H1 (cell line): ENCODE measurements at places on chromosomes 4 and X. TPM values are rescaled to one million over a fixed set of nuclear protein-coding genes. Genes with fewer than 3 reads are reported as not detected.

The HMX1 gene
- total RNA-seq, result 0.26 and 0.34 TPM in 2 replicates

The MAGEB17 gene
- 1.1 TPM in 1 of 2 replicates, not detected in the other for total RNA-seq

The VEGFC gene
- total RNA-seq, result 0.96 and 1.4 TPM in 2 replicates

- DNase-seq, result no peak
Observed at GRCh38 chr4:89720981-89721380, 116.0 kb downstream of the SNCA start.

- no peak for DNase-seq
Observed at GRCh38 chr4:124135409-124135813, 577.1 kb downstream of the ANKRD50 start.

- no peak for DNase-seq
Observed at GRCh38 chr4:153154007-153154975, 50.0 kb upstream of the TRIM2 start.

- DNase-seq, result no peak
Observed at GRCh38 chr4:91935217-91935616, 368.5 kb upstream of the GRID2 start.

GRCh38 chrX:7264399-7264798 lies 116.4 kb upstream of the PUDP start:
- no peak for DNase-seq

DNA sequence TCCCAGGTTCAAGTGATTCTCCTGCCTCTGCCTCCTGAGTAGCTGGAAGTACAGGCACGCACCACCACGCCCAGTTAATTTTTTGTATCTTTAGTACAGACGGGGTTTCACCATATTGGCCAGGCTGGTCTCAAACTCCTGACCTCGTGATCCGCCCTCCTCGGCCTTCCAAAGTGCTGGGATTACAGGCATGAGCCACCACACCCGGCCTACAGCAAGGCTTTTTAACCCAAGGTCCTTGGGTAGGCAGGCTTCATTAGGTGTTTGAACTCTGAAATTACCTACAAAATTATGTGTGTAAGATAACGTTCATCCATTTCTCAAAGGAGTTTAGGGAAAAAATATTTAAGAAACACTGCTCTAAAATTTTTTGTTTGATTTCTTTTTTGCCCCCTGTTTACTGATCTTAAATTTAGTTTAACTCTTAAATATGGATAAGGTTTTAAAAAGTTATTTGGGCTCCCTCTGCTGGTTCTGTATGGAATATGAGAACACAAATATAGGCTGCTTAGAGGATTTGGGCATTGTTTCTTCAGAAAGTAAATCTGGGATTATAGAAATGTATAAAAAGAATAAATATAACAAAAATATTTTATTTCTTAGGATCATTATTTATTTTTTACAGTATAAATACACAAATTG lies 92.8 kb downstream of the CBR4 start:
- no peak for DNase-seq

DNA sequence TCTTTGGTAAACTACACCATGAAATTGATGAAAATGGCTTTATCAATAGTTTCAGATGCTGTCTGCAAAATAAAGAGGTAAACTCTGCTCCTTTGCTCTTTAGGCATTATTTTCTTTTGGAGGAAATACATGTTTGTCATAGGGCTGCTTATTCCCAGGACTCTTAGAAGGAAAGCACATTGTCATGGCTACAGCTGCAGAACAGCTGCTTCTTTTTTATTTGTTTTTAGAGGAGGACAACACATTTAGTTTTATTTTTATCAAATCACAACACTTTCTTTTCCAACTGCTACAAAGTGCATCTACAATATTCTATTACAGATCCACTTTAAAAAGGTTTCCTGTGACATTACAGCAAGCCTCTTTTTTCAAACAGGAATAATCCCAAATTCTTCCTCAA lies 12.7 kb upstream of the HPF1 start:
- DNase-seq, result no peak

DNA sequence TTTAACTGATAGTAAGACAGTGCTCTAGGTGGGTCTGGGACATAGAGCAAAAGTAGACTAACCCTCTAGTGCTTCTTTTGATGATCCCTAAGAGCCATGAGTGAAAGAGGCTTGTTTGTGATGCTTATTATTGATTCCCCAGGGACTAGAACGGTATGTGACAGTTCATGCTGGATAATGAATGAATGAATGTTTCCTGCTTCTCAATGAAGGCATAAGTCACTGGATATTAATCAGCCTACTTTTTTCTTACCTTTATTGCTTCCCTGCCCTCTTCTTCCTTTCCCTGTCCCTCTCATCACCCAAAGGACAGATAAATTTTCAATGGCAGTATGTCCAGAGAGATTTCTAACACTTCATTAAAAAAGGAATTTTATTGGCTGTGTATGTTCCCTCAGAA lies 486.2 kb downstream of the RPA4 start:
- no peak for DNase-seq

- DNase-seq, result no peak
Observed at GRCh38 chr4:111754003-111754402, 391.3 kb upstream of the FAM241A start.
